ENCODE measurements at places on chromosomes 12 and 14. TPM values are rescaled to one million over a fixed set of nuclear protein-coding genes. Genes with fewer than 3 reads are reported as not detected.

GRCh38 chr12:128974881-128975280, 121.6 kb downstream of the GLT1D1 start:
- no peak for DNase-seq

AHNAK2 gene
- 286 TPM for total RNA-seq

DNA sequence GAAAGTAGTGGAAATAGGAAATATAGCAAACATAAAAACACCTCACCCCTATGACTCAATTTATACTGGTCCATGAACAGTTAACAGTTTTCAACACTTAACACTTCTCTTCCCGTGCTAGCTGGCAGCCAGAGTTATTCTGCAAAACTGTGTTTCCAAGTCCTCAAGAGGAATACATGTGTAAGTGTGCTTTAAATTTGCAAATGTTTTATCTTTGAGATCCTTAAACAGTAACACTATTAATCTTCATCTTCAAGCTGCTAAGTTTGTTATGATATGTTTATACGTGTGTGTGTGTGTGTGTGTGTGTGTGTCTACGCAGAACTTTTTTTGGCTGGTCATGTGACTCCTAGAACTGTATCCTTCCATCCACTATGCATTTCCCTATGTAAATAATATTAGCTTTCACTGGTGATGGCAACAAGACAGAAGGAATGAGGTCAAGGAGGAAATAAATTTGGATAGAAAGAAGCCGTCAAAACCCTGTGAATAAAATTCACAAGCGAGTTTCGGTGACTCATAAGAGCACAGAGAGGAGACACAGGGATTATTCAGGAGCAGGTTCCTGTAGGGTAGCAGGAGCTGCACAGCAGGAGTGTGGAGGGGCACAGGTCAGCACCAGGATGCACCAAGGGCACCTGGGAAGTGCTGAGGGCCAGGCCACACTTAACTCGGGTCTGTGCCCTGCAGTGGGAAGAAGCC, 105.9 kb upstream of the ETV6 start:
- DNase-seq, result no peak

KCNH3 gene
- total RNA-seq, result not detected

DLGAP5 gene
- 17.6 TPM for total RNA-seq

- peak; percentile 79 for DNase-seq
These were observed 10.4 kb downstream of the OTUB2 start for GRCh38 chr14:94036313-94037167.

ZNF705A gene
- total RNA-seq, result not detected

- DNase-seq, result no peak
These were observed 310.0 kb upstream of the DCN start for GRCh38 chr12:91492648-91493047.

- no peak for DNase-seq
These were observed 761.3 kb downstream of the FSCB start for GRCh38 chr14:43745746-43746145.

DNA sequence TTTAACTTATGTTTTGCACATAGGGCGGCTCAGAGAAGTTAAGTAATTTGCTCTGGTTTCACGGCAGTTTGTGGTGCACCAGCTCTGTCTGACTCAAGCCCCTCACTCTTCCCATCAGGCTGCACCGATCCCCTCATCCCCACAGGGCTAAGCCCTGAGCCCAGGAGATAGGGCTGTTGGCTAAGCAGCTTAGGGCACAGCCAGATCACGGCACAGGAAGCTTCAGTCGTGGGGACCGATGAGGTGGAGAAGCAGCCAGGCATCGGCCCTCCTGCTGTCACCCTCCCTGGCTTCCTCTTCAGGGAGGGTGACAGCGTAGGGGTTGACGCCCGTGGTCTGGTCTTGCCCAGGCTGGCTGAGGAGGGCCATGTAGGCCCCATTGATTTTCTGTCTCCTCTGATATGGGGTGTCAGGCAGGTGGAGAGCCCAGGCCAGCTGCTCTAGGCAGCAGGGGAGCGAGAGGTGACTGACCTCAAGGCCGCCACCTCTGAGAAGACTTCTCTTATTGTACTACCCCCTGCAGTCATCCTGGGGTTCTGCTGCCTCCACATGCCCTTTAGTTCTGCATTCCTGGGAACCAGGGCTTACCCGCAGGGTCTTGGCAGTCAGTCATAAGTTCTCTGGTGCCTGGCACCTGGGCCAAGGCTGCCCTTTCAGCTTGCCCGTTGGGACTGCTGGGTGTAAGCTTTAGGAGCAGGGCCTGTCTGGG, 166.4 kb downstream of the TSPAN9 start:
- DNase-seq, result no peak

- no peak for DNase-seq
These were observed 210.5 kb downstream of the BCAT1 start for GRCh38 chr12:24738441-24738840.

DNA sequence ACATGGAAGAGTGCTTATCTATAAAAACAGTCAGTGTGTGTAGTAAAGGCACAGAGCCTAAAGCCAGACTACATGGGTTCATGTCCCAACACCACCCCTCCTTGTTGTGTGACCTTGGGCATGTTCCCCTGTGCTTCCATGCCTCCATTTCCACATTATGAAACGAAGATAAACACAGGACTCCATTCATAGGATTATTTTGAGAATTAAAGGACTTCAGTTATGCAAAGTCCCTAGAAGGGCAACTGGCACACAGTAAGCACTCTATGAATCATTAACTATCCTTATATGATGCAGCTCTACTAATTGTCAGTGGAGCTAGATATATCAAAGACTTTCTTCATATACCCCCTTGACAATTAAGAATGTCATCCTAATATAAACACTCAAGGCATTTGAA, 17.8 kb downstream of the IFNG-AS1 start:
- no peak for DNase-seq

MGAT4C gene
- total RNA-seq, result not detected

SERPINA9 gene
- total RNA-seq, result not detected

DNA sequence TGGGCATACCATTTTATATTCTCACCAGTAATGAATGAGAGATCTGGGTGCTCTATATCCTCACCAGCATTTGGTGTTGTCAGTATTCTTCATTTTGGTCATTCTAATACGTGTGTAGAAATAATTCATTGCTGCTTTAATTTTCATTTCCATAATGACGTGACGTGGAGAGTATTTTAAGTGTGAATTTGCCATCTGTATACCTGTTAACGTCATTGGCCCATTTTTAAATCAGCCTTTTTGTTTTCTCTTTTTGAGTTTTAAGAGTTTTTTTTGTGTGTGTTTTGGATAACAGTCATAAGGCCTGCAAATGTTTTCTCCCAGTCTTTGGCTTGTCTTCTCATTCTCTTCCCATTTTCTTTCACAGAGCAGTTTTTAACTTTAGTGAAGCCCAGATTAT, 74.4 kb upstream of the SYT1 start:
- no peak for DNase-seq

- DNase-seq, result peak; percentile 42
These were observed 74.1 kb upstream of the SLC38A2 start for GRCh38 chr12:46446645-46447044.

- no peak for DNase-seq
These were observed 30.3 kb downstream of the PDE3A start for GRCh38 chr12:20398686-20399085.

DNA sequence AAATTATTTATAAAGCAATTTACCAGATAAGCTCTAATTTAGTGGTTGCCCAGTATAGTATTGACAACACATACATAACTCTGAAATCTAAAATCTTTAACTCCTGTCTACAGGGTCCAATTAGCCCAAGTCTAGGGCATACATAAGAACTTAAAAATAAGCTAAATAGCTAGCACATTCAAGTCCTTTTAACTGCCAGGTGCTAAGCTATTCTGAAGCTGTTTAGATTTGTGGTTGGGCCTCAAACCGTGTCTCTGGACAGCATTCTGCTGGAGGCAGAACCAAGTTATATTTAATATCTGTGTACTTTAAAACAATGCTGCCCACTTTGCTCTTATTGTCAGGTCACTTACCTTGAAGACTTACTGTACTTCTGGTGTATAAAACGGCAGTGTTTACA, 19.0 kb downstream of the RPS6KA5 start:
- DNase-seq, result no peak

SIX6 gene
- not detected for total RNA-seq

EID3 gene
- total RNA-seq, result 1.6 TPM

DNA sequence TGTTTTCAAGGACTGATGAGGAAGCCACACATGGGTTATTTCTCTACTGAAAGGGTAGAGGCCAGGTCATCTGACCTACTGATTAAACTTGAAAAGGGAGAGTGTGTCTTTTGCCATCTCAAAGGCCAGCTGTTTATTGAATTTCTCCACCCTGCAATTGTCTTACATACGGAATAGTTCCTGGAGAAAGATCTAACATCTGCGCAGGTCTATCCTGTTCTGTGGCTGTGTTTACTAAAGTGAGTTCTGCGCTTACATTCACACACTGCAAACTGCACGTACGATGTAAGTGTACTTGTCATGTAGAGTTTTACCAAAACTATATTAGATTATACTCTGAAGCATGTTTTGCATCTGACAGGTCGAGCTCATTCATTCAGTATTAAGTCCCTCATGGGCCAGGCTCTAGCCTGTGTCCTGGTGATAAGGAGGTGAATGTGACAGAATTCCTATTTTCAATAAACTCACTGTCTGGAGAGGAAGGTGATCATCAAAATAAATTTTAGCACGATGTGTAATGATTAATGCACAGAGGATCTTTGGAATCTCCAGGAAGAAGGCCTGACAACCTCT, 96.6 kb downstream of the PRKCH start:
- DNase-seq, result no peak

DNA sequence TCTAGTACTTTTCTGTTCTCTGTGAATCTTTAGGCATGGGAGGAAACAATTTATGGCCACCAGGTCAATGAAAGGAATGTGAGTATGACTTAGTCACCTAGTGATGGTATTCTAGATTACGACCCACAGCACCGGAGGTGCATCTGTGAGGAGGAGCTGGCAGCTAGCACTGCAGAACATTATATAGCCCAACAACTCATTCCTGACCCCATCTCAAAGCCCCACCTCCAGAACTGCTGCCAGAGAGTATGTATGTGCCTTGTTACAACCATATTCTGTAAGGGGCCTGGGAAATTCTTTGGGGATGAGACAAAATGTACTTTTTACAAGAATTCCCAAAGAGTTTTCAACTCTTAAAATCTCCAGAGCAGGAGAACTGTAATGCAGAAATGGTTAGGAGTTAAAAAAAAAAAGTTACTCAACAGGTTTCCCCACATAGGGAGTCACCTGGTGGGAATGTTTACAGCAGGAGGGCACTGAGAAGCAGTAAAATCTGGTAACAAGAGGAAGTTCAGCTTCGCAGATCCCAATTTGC, 34.9 kb upstream of the CERS5 start:
- peak; percentile 63 for DNase-seq

DNA sequence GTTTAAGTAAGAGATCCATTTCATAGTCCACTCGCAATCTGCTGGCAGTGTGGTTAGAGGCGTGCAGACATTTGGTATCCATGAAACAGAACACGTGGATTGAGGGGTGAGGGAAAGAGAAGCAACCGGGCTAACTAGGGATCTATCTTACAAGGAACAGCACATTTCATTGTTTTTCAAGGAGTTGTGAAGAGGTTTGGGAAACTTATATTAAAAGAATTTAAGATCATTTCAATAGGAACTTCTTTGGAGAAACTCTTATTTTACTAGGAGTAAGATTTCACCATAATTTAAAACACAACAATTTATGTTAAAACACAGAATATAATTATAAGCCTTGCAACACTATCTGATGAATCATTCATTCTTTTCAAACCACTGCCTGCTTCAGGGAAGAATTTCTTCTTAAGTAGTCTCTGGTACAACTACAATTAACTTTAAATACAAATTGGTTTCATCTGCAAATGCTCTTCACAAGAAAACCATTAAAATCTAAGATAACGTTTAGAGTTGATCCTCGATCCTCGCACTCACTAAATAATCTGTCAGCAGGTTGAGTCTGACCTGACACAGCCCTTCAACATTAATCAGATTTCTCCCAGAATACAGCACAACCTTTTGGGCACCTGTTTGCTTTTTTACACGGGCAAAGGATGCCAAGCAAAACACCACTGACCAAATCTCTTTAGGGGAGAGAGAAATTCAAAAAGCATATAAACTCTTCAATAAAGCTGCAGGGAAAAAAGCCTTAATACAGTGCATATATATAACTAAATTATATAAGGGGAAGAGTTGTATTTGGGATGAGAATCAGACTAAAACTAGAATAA, 27.3 kb downstream of the PPTC7 start:
- DNase-seq, result peak; percentile 78

DNA sequence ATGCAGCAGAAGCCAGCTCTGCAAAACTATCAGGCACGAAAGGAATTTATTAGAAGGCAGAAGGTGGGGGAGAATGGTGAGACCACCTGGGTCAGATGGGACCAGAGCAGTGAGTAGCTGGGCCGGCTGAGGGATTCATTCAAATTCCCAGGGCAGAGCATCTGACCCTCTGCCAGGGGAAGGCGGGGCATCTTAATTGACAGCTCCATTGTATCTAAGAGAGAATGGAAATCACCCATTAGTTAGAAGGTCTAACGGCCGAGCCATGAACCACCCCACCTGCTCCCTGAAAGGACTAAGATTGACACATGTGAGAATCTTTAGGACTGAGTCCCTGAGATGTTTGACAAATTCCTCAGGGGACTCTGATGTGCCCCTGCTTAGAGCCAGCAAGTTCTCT, 83.7 kb downstream of the PHETA1 start:
- DNase-seq, result no peak

ADCY4 gene
- total RNA-seq, result not detected

GRCh38 chr12:62434494-62435302, 31.9 kb upstream of the MON2 start:
- no peak for DNase-seq

HOXC9 gene
- 5.2 TPM for total RNA-seq

PCNX4 gene
- total RNA-seq, result 63.3 TPM

- DNase-seq, result no peak
These were observed 289.8 kb upstream of the PWP1 start for GRCh38 chr12:107395817-107396216.

ACSM4 gene
- not detected for total RNA-seq

DNA sequence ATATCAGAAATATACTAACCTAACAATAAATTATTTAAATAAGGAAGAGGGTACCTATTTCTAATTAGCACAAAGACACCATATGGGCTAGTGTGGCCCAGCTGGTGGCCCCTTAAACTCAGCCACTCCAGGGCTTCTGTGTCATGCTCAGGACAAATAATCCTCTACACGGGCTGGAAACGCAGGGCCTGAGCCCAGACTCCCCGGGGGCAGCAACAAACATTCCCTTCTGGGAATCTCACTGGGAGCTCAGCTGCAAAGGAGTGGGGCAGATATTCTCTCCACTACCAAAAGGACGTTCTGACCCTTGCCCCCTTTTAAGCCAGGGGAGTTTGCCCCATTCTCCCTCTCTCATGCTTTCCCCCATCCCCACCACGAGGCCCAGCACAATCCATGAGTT, 43.7 kb upstream of the ELK3 start:
- no peak for DNase-seq

- no peak for DNase-seq
These were observed 117.1 kb upstream of the NCOR2 start for GRCh38 chr12:124684496-124684895.

- DNase-seq, result no peak
These were observed 80.4 kb upstream of the SINHCAF start for GRCh38 chr12:31406345-31406744.

CLEC4C gene
- not detected for total RNA-seq

DNA sequence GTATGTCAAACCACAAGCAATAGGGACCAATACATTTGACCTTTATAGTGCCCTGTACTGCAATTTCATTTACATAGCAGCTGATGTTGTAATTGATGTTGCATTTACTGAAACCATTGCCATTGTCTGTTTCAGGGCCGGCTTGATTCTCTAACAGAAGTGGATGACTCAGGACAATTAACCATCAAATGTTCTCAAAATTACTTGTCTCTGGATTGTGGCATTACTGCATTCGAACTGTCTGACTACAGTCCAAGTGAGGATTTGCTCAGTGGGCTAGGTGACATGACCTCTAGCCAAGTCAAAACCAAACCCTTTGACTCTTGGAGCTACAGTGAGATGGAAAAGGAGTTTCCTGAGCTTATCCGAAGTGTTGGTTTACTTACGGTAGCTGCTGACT, 216.0 kb downstream of the AKAP6 start:
- no peak for DNase-seq

SERPINA5 gene
- total RNA-seq, result not detected
